ENCODE measurements at places on chromosomes 11 and 22.

DNA sequence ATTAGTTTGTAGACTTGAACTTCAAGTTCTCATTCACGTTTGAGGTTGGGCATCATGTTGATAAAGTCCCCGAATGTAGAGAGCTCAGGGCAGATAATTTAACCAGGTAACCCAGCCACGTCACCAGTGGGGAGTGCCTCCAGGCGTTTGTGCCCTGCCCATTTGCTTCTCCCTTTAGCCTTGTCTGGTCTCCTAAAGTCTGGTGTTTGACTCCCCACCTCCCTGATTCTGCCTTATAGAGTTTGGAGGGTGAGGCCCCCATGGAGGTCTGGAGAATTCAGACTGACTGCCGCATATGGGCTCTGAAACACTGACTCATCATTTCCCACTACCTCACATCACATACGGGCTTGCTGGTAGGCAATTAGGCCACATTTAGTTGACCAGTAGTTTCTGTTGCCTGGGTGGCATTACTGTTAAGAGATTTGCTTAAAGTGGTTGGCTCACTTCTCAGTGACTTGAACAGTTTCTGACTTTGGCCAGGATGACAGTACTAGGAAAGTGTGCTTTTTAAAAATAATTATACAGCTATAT is 99.3 kb upstream of the GAL start:
- no peak for DNase-seq

DNA sequence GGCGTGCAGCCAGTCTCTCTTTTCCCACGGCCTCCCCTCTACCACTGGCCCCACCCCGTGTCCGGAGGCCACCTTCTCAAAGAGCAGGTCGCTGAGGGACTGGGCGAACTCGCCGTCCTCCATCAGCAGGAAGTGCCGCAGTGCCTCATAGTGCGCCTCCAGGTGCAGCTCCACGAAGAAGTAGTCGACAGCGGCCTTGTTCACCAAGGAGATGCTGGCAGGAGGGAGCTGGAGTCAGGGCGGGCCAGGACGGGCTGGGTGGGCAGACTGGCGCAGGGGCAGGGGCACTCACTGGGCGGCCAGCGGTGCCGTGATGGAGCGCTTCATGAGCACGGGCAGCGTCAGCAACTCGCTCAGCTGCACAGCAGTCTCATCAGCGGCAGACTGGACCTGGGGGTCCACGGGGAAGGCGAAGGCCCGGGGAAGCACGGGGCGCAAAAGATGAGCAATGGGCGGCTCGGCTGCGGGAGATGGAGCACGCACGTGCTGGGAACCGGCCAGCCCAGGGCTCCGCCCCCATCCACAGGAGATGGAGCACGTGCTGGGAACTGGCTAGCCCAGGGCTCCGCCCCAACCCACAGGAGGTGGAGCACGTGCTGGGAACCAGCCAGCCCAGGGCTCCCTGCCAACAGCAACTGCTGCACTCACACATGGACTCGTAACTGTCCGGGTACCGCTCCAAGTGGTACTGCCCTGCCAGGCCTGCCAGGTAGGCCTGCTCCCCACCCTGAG is 18.4 kb downstream of the SELENOO start:
- DNase-seq: peak; percentile 19

DNA sequence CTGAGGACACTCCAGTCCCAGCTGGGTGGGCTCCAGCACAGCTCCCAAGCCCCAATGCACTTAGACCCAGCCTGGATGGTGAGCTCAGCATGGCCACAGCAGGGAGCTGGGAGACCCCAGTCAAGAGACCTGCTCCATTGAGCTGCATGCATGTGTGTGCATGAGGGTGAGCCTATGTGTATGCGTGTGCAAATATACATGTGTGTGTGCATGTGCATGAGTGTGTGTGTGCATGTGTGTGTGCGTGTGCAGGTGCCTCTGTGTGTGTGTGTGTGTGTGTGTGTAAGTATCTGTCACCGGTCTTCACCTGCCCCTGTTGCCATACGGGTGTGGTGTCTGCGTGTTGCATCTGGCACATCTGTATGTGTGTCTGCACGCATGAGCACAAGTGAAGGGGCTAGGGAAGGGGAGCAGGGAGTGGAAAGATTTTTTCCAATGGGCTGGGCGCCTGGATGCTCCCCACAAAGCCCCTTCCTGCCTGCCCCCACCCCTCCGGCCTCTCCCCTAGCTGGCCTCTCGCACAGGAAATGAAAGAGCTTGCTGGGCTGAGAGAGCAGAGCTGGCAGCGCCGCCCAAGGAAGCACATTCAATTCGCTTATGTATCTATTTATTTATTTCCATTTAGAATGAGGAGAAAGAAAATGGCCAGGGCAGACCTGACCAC is 4.1 kb downstream of the TSPAN32 start:
- DNase-seq: no peak

DNA sequence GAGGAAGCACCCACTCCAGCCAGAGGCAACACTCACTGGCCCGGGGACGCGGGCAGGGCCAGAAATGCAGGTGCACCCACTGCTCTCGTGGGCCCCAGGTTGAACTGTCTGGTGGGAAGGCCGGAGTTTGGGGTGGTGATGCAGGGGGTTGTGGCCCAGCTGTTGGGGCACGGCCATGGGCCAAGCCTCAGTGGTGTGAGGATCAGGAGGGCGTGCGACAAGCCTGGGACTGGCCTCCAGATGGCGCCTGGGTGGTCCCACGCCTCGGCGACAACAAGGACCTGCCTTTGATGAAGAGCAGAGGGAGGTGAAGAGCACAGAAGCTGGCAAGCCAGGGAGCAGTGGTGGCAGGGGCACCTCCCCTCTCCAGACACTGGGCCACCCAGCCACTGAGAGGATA is 240.8 kb downstream of the BRD1 start:
- no peak for DNase-seq

GRCh38 chr22:43859621-43860020 is 2.7 kb downstream of the SULT4A1 start:
- no peak for DNase-seq

DNA sequence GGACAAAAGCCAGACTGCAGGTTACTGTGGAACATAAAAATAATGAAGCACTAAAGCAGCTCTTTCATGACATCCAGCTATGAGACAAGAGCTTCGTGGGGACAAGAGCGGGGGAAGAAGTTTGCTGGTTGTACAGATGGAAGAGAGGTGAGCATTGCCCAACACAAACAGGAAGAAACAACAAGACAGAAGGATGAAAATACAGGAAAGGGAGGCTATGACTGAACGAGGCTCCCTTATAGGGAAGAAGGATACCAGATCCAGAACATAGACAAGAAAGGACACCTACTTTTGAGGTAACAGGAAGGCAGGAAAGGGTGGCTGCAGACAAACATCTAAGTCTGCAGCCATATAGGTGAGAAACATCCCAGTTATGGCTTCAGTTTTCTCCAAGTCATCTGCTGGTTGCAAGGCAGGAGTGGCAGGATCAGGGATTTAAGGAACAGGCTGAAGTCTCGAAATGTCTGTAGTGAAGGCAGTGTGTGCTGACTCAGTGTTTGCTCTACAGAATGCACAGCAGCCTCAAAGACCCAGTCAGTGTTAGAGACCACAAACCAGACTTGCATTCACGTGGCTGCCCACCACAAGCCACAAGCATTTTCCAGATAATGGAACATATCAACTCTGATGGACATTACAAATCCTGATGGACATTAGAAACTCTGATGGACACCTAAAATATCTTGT is 1.9 kb downstream of the CLTCL1 start:
- DNase-seq: no peak

DNA sequence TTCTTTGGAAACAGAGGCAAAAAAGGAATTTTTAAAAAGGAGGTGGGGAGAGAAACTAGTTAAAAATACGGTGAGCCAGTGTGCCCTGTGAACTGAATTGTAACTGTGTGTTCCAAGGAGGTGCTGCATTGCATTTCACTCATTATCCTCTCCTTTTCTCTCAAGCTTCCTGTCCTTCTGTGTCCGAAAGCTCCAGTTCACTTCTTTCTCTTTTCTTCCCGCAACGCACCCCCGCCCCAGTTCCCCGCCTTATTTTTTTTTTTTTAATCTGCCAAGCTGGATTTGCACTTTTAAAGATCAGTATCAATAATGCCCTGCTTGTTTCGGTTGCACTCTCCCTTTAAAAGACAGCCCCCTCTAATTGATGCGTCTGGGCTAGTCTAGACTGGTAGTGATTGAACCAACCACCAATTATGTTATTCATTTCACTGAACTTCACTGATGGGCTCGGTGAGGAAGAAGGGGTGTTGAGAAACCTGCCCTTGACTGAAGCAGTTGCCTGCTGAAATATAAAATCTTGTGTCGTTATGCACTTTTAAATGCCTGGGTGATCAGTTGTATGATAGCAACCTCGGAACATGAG is 18.5 kb downstream of the BLID start:
- peak; percentile 76 for DNase-seq

DNA sequence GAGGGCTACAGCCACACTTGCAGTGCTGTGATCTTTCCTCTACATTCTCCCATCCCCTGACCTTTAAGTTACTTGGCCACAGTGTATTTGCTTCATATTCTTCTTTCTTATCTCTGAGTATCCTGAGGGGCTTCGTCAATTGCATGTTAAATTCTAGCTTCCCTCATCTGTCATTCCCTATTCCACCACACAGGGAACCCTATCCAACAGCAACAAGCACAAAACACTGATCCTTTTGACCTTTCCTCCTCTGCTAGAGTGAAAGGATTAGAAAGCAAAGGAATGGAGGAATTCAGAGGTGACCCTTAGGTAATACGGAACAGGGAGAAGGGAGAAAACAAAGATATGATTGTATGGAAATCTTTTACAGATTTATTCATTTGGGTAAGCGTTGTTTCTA is 1061.7 kb upstream of the TENM4 start:
- no peak for DNase-seq

DNA sequence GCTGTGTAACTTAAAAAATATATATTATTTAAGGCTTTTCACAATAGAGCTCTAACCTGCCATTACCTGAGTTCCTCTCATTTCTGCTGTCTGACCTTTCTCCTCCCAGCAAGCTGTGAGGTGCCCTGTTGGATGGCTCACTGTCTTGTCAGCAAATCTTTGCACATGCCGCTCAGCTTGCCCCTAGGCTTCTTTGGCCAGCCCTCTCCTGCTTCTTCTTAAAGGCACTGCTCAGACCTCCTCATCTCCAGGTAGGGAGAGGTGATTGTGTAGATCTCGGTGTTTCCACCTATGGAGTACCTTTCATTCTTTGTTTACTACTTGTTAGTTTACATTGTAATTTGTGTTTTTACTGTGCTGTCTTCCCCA is 96.5 kb downstream of the EXT2 start:
- no peak for DNase-seq

GRCh38 chr22:26985206-26985605 is 327.8 kb downstream of the MIAT start:
- DNase-seq: no peak

- no peak for DNase-seq
These were observed 21.1 kb upstream of the KLHL35 start for GRCh38 chr11:75453916-75454655.

GRCh38 chr11:21640491-21640890 is 552.4 kb upstream of the ANO5 start:
- no peak for DNase-seq

DNA sequence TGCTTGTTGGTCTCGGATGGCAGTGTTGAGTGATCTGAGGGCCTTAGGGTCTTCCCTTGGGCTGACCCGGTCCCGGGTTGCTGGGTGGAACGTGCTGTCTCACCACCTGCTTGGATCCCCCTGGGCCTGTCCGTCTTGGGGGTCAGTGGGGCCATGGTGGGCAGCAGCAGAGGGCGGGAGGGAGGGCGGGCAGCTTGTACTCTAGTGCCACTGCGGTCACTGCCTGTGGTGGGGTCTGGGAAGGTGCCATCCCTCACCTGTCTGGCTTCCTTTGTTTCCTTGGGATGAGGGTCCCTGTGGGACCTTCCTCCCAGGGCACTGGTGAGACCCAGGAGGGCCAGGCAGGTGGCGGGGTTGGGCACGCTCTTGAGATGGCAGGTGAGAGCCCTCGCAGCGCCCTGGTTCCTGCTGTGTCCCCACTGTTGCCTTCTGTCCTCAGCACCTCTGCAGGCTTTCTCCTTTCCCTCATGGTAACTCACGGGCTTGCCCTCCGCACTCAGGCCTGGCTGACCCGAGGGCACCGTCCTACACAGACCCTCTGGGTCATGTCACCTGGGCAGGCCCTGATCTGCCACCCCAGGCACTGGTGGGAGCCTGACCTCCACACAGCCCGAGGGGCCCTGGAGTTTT is 34.2 kb downstream of the TBC1D22A start:
- DNase-seq: no peak

- peak; percentile 35 for DNase-seq
These were observed 85.8 kb downstream of the FANCF start for GRCh38 chr11:22539821-22540256.

GRCh38 chr11:128821556-128821955 is 45.5 kb downstream of the KCNJ1 start:
- DNase-seq: no peak

DNA sequence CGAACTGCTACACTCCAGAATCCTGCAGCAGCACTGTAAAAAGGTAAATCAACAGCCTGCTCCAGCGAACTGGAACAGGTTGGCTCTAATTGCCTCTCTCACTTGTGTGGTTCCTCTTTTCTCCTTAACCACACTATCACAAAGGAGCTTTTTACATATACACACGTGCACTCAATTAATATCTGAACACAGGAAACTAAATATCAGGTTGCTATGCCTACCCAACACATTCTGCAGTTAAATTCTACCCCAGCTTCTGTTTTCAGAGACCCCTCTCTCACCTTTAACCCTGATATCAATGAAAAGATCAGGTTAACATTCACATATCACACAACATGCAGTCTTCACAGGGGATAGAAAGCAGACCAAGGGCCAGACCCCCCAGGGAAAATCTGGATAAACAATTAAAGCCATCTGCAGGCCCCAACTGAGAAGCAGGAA is 11.0 kb downstream of the RBFOX2 start:
- peak; percentile 38 for DNase-seq

DNA sequence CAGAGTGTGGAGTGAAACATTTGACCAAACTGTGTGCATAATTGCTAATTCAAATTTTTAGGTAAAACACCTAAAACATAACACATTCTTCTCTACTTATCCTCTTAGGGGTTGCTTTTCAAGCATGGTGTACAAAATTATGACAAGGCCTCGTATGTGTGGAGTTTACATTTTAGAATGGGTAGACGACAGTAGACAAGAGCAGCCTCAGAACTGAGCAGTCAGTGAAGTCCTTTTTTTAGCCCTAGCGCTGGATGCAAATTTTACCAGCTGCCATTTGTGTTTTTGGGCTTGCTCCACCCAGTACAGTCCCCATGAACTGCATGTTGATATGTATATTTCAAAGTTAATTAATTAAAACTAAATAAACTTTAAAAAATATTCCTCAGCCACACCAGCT is 64.7 kb upstream of the TOP3B start:
- no peak for DNase-seq

GRCh38 chr22:36386351-36386899 is 1.3 kb downstream of the MYH9 start:
- DNase-seq: peak; percentile 35
